ENCODE measurements at places on chromosomes 13 and 19.
A peak's percentile ranks its signal among the peaks of the same experiment; 100 is the strongest.

DNA sequence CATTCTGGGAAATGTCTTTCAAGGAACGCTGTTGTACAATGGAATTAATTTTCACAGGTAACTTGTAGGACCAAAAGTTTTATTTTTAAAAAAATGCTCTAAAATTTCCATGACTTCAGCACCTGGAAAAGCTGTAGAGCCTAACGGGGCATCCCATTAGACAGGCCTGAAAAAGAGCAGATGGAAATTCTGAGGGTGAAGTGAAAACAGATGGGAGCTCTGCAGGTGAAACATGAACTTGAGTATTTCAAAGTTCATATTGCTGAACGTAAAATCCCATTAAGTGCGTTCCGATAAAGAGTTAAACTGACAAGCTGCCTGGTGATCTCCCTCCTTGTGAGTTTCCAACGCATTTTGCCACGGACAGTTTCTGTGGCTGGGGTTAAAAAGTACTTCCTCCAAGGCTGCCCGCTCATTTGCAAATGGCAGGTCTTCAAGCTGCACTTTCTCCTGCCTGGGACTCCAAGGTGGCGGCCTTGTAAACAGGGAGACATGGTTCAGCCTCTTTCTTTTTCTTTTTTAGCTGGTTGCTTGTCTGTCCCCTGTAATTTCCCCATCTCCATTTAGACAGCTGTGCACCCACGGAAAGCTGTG is 450.4 kb downstream of the FGF9 start:
- H3K4me3 ChIP-seq: no peak overlapping the region
- H3K4me1 ChIP-seq: no peaks in the 10 kb centered on the region
- no peaks in the 10 kb centered on the region for H3K27me3 ChIP-seq
- H3K36me3 ChIP-seq: no peaks in the 10 kb centered on the region
- no peak overlapping the region for H3K27ac ChIP-seq

DNA sequence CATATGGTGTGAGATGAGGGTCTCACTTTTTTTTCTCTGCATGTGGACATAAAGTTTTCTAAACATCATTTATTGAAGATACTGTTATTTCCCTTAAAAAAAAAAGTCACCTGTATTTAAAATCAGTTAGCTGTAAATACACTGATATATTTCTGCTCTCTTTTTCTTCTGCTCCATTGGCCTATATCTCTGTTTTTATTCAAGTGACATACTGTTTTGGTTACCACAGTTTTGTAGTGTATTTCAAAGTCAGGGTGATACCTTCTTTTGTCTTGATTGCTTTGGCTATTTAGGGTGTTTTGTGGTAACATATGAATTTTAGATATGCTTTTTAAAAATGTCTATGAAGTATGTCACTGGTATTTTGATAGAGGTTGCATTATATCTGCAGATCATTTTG is 15.8 kb upstream of the ZNF431 start:
- no peak overlapping the region for H3K27ac ChIP-seq
- no peak overlapping the region for H3K4me3 ChIP-seq
- no peaks in the 10 kb centered on the region for H3K36me3 ChIP-seq
- DNase-seq: no peak
- no peaks in the 10 kb centered on the region for H3K4me1 ChIP-seq

GRCh38 chr13:109362616-109363015 is 423.8 kb downstream of the IRS2 start:
- H3K36me3 ChIP-seq: no peaks in the 10 kb centered on the region
- H3K27ac ChIP-seq: no peak overlapping the region
- H3K4me1 ChIP-seq: no peaks in the 10 kb centered on the region
- no peaks in the 10 kb centered on the region for H3K27me3 ChIP-seq
- no peak overlapping the region for H3K4me3 ChIP-seq

- H3K4me1 ChIP-seq: peaks cover 62% of the 10 kb centered on the region
- DNase-seq: no peak
- no peaks in the 10 kb centered on the region for H3K36me3 ChIP-seq
- peaks cover 4% of the 10 kb centered on the region for H3K27me3 ChIP-seq
- H3K4me3 ChIP-seq: no peak overlapping the region
These were observed 1.1 kb upstream of the LTBP4 start for GRCh38 chr19:40599902-40600569.

DNA sequence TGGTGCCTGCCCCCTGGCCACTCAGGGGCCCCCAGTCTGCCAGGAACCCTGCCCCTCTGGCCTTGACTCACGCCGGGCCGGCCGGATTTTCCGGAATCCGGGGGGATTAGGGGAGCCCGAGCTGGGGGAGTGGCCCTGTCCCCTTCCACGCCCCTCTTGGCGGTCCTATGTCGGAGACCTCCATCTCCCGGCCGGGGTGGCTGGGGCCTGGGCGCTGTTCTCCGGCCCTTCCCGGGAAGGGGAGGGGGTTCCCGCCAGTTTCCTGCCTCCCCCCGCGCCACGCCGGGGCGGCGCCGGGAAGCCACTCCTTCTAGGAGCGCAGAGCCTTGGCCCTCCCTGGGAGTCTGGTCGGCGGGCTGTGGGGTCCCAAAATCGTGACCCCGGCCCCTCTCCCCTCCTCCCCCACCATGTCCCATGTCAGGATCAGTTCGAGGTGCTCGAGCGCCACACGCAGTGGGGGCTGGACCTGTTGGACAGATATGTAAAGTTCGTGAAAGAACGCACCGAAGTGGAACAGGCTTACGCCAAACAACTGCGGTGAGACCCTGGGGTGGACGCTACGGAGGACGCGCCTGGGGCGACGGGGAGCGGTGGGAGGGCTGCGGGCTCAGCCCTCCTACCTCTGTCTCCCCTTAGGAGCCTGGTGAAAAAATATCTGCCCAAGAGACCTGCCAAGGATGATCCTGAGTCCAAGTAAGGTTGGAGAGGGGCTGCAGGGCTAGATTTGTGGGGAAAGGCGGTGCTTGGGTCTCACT is 1.3 kb downstream of the TRIP10 start:
- H3K4me3 ChIP-seq: peak overlapping the region; percentile 81
- no peak for DNase-seq
- no peaks in the 10 kb centered on the region for H3K36me3 ChIP-seq
- no peaks in the 10 kb centered on the region for H3K27me3 ChIP-seq

DNA sequence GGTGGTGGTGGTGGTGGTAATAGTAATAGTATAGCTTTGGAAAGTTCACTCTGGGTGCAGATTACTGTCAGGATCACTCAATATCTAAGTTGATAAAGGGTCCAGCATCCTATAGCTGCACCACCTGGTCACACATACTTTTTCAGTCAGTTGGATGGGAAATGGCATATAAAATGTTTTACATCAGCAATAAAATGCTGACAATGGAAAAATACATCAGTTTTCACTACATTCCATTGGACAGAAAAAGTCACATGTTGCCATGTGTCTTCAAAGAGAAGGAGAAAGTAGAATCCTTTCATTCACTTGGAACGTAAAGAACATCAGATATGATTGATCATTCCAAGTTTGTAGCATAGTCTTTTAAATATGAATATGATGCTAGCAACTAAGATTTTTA is 481.4 kb downstream of the SLITRK6 start:
- H3K27me3 ChIP-seq: no peaks in the 10 kb centered on the region
- no peaks in the 10 kb centered on the region for H3K36me3 ChIP-seq
- no peak for DNase-seq
- H3K4me3 ChIP-seq: no peak overlapping the region

- H3K4me1 ChIP-seq: no peaks in the 10 kb centered on the region
- no peaks in the 10 kb centered on the region for H3K36me3 ChIP-seq
These were observed 280.7 kb upstream of the MIR17HG start for GRCh38 chr13:91066745-91067144.

- no peaks in the 10 kb centered on the region for H3K36me3 ChIP-seq
- peak overlapping the region; percentile 89 for H3K27ac ChIP-seq
- H3K27me3 ChIP-seq: peaks cover 18% of the 10 kb centered on the region
- peak overlapping the region; percentile 90 for H3K4me3 ChIP-seq
- DNase-seq: no peak
These were observed 421 bp upstream of the KLF5 start for GRCh38 chr13:73058432-73058735.

- no peaks in the 10 kb centered on the region for H3K4me1 ChIP-seq
- H3K4me3 ChIP-seq: no peak overlapping the region
- no peaks in the 10 kb centered on the region for H3K36me3 ChIP-seq
- peaks cover 44% of the 10 kb centered on the region for H3K27me3 ChIP-seq
- no peak for DNase-seq
These were observed 37.2 kb downstream of the SIGLEC7 start for GRCh38 chr19:51179256-51179655.

DNA sequence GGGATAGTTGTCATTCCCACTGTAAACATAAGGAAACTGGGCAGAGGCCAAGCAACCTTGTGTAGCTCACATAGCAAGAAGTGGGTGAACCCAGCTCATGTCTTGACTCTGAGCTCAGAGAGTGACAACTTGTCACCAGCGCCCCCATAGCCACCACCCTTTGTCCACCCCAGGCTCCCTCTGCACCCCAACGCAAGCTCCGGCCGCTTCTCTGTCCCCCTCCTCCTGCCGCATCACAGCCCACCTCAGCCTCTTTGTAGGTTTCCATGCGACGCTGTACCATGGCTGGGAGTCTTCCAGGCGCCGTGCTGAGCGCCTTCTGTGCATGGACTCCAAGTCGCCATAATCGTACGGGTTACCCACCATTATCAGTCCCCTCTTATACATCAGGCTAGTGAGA is 3.3 kb downstream of the GP6 start:
- H3K36me3 ChIP-seq: no peaks in the 10 kb centered on the region
- H3K4me1 ChIP-seq: no peaks in the 10 kb centered on the region
- no peak overlapping the region for H3K27ac ChIP-seq
- H3K4me3 ChIP-seq: no peak overlapping the region
- no peak for DNase-seq
- no peaks in the 10 kb centered on the region for H3K27me3 ChIP-seq

DNA sequence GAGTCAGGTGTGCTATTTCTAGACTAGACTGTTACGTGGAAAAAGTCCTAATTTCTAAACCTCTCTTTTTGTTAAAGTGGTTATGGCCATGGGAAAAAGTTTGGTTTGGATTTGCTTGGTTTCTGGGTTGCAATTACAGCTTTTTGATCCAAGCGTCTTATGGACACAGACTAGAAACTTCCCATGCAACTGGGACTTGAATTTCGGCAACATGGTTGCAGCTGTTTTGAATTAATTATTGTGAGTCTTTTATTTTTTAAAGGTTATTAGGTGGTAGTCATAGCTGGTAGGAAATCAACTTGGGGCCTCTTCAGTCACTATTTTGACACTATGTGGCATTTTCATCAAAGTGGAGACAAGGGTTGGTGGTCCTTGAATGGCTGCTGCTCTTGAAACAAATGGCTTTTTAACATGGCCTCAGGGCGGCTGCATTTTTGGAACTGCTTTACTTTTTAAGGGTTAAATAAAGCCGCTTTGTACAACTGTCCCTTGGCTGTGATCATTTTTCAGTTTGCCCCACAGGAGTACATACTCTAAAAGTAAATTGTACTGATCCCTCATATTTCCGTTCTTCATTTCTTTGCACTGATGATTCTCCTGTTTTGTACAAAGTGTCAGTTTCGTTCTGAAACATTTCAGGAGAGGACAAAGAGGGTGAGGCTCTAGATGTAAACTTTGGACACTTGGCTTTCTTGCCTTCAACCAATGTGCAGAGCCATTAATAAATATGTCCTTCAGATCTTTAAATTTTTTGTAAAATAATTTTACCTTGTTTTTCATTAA is 15.9 kb downstream of the HNRNPM start:
- peak overlapping the region; percentile 1 for H3K27ac ChIP-seq

- no peak overlapping the region for H3K27ac ChIP-seq
- H3K27me3 ChIP-seq: no peaks in the 10 kb centered on the region
- peaks cover 53% of the 10 kb centered on the region for H3K4me1 ChIP-seq
- no peaks in the 10 kb centered on the region for H3K36me3 ChIP-seq
- no peak overlapping the region for H3K4me3 ChIP-seq
- DNase-seq: no peak
These were observed 83.5 kb downstream of the LRCH1 start for GRCh38 chr13:46636451-46636850.

- no peak for DNase-seq
- H3K27ac ChIP-seq: no peak overlapping the region
- H3K36me3 ChIP-seq: no peaks in the 10 kb centered on the region
- H3K27me3 ChIP-seq: no peaks in the 10 kb centered on the region
- H3K4me1 ChIP-seq: no peaks in the 10 kb centered on the region
These were observed 105.7 kb upstream of the OBI1 start for GRCh38 chr13:78764665-78765064.

DNA sequence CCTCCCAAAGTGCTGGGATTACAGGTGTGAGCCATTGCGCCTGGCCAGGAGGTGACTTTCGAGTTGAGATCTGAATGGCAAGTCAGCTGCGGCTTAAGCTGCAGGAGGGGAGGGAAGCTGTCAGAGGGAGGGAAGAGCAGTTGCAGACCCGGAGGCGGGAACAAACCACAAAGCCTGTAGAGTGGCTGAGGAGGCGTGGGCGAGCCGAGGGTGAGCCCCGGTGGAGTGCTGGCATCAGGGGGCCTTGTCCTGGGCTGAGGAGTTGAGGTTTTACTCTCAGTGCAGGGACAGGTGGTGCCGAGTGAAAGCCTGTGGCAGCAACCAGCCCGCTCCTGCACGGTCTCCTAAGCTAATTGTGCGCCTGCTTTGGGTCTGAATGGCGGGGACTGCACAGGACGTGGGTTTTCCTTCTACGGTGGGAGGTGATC is 24.2 kb downstream of the PPP1R37 start:
- H3K4me1 ChIP-seq: peaks cover 89% of the 10 kb centered on the region
- no peak overlapping the region for H3K4me3 ChIP-seq
- no peaks in the 10 kb centered on the region for H3K27me3 ChIP-seq
- H3K27ac ChIP-seq: no peak overlapping the region

GRCh38 chr13:19685034-19685433 is 51.6 kb downstream of the MPHOSPH8 start:
- H3K4me3 ChIP-seq: no peak overlapping the region
- no peaks in the 10 kb centered on the region for H3K27me3 ChIP-seq
- H3K27ac ChIP-seq: no peak overlapping the region
- no peak for DNase-seq
- H3K4me1 ChIP-seq: no peaks in the 10 kb centered on the region

- H3K27ac ChIP-seq: no peak overlapping the region
- no peaks in the 10 kb centered on the region for H3K36me3 ChIP-seq
- peaks cover 15% of the 10 kb centered on the region for H3K4me1 ChIP-seq
- peaks cover 11% of the 10 kb centered on the region for H3K27me3 ChIP-seq
- no peak for DNase-seq
- H3K4me3 ChIP-seq: peak overlapping the region; percentile 45
These were observed 27.9 kb upstream of the ONECUT3 start for GRCh38 chr19:1725100-1726064.

- no peaks in the 10 kb centered on the region for H3K36me3 ChIP-seq
- DNase-seq: no peak
- peaks cover 12% of the 10 kb centered on the region for H3K4me1 ChIP-seq
- no peaks in the 10 kb centered on the region for H3K27me3 ChIP-seq
- no peak overlapping the region for H3K27ac ChIP-seq
- H3K4me3 ChIP-seq: no peak overlapping the region
These were observed 194.7 kb downstream of the ABCC4 start for GRCh38 chr13:95106562-95106961.

DNA sequence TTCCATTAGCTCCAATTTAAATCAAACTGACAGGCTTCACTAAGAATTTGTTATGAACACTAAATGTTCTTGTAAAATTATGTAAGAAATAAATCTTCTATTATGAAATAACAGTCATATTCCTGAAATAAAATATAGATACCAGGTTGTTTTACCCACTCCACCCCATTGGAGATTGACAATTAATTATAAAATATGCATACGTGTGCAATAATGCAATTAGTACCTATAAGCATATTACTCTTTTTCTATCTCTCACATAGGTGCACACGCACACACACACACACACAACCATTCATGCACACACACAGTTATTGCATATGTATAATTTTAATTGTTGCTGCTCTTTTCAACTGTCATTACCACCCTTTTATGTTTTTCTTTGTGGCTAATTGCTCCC is 395.7 kb downstream of the SLITRK5 start:
- H3K27me3 ChIP-seq: no peaks in the 10 kb centered on the region
- H3K4me3 ChIP-seq: no peak overlapping the region
- DNase-seq: no peak
- H3K4me1 ChIP-seq: no peaks in the 10 kb centered on the region

Data from esophagus squamous epithelium (tissue), 5 donors.